ENCODE measurements at places on chromosomes 3 and 15.

GRCh38 chr3:138594935-138595610 is 1.0 kb upstream of the CEP70 start:
- no peak for DNase-seq

- DNase-seq: no peak
Measured at GRCh38 chr15:63950911-63951481, 95.3 kb downstream of the DAPK2 start.

GRCh38 chr3:185649414-185649813 is 63.3 kb downstream of the SENP2 start:
- DNase-seq: no peak

DNA sequence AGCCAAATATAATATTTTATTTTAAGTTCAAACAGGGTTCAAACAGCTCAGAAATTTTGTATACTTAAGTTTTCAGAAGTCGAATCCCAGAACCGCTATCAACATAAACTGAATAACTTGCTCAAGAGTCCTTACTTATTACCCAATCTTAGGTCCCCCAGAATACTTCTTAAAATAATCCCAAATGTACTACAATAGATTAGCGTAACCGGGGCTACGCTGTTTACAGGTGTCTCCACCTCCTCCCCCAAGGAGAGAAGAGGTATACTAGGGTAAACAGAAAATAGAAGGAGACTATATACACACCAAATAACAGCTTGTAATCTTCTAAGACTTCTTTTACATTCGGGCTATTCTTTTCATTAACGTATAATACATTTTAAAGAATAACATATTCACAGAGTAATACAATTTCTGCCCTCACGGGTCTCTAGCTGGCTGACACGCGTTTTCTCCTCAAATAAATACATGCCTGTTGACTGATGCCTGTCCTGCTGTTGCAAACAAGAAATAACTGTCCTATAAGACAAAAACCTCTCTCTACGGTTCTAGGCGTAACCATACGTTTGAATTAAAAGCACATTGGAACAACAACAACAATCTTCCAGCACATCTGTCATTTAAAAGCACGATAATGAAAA is 1.3 kb downstream of the DENND4A start:
- DNase-seq: no peak

- no peak for DNase-seq
Measured at GRCh38 chr3:43870844-43871626, 180.3 kb downstream of the ABHD5 start.

DNA sequence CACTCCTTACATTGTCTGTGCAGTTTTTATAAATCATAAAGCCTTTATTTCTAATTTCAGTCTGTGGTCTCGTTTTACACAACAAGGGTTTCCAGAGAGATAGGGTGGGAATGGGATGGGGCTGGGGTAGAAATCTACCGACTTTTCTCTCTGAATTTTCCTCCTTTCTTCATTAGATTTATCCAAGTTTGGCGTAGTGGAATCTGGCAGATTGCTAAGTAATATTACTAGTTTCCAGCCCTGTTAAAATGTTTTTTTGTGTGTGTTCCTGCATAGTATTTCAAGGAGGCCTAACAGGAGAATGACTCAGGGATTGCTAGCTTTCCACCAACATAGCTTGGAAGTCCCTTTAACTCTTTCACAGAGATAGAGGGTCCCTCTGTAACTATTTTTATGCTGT is 185.5 kb upstream of the GOLGA6L4 start:
- DNase-seq: no peak

DNA sequence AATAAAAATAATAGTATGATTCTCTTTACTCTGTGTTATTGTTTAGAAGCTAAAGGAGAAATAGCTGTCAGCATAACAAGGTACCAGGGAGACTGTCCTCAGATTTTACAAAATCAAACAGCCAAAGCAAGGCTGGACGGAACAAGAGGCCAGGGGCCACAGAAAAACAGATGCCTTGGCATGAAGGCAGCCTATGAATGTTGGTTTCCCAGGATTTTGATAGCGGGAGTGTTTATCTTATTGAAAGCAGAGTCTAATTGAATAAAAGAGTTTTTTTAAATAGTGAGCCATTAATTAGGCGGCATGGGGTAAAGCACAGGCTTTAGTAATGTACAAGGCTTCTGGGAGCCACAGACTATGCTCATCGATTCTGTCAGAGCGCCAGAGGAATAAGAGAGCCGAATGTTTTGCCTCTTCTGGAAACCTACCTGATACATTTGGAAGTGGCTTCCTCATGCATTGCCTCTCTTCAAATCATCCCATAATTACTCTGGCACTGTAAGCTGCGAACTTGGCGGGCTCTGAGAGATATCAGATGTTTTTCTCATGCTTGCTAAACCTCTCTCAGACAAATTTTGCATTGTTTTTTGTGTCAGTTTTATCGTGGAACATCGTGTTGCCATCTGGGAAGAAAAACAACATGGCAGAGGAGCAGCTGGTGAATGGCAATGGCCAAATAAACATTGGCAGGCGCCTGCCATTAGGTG is 30.4 kb upstream of the TMCO5A start:
- no peak for DNase-seq

DNA sequence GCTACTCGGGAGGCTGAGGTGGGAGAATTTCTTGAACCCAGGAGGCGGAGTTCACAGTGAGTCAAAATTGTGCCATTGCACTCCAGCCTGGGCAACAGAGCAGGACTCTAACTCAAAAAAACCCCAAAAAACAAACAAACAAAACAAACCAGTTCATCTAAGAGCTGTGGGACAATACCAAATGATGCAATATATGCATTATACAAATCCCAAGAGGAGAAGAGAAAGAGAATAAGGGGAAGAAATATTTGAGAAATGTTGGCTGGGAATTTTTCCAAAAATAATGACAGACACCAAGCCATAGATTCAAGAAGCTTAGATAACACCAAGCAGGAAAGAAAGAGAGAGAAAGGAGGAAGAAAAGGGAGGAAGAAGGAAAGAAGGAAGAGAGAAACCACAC is 82.5 kb downstream of the KLF13 start:
- DNase-seq: no peak

DNA sequence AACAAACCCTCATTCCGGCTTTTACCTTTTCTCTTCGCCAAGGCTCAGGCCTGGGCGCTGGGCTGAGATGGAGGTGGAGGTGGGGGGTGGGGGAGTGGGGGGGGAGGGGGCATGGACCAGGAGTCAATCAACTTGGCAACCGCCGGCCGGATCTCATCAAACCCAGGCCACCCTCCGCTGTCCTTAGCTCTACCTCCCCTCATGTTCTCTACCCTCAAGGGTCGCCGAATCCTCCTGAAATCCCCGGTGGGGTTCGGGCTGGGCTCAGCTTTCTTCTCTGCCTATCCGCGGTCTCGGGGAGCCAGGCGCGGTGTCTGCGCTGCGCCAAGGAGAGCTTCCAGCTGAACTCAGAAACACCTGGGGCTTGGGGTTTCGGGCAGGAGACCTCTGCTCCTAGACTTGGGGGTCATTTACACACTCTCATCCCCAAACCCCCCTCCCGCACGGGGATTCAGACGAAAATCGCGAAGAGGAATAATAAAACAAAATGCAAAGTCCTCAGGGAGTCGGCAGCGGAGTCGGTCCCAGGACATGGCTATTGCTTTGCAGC is 2.5 kb downstream of the ONECUT1 start:
- DNase-seq: no peak
